ENCODE measurements at places on chromosomes 5 and 9.
A peak's percentile ranks its signal among the peaks of the same experiment; 100 is the strongest.

DNA sequence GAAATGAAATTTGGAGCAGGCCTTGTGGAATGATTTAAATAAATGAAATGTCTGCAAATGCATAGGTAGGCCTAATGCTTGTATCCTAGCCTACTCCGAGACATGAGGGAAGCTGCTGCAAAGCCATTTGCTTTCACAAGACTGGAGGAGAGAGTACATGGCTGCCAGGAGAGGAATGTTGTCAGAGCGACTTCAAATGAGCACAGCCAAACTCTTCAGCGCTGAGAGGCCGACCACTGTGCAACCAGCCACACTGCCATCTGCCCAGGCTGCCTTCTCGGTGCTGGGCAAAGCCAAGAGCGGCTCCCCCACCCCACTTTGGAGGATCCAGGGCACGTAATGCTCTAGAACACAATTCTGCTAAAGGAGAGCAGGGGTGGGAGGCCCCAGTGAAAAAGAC is 122.6 kb downstream of the RASEF start:
- DNase-seq, result no peak

DNA sequence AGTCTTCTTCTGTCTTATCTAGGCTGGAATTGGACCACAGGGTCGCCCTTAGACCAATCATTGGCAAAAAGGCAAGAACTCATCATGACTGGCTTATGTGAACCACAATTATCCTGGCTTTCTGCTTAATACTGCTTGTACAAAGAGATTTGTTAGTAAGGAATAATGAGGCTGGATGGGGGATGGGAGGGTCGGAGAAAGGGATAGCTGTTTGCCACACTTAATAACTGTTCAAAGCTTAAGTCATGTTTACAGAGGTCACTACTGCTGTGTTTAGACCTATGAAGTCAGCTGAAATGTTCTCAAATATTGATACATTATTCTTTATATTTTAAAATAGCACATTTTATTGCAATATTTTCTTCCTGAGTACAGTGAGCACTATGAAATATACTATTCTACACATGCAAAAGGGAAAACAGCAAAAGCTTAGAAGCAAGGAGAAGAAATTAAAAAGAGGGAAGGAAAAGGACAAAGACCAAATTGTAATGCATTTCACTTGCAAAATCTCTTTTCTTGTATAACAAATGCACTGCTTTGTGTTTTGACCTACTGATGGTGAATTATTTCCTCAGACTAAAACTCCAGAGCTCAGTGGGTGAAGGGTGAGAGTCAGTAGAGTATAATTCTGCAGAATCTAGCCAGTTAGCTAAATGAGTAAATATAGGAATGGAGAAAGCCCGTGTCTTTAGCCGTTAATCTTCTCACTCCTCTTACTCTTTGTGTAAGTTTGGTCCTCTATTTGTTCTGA is 404.9 kb upstream of the ZNF608 start:
- no peak for DNase-seq

DNA sequence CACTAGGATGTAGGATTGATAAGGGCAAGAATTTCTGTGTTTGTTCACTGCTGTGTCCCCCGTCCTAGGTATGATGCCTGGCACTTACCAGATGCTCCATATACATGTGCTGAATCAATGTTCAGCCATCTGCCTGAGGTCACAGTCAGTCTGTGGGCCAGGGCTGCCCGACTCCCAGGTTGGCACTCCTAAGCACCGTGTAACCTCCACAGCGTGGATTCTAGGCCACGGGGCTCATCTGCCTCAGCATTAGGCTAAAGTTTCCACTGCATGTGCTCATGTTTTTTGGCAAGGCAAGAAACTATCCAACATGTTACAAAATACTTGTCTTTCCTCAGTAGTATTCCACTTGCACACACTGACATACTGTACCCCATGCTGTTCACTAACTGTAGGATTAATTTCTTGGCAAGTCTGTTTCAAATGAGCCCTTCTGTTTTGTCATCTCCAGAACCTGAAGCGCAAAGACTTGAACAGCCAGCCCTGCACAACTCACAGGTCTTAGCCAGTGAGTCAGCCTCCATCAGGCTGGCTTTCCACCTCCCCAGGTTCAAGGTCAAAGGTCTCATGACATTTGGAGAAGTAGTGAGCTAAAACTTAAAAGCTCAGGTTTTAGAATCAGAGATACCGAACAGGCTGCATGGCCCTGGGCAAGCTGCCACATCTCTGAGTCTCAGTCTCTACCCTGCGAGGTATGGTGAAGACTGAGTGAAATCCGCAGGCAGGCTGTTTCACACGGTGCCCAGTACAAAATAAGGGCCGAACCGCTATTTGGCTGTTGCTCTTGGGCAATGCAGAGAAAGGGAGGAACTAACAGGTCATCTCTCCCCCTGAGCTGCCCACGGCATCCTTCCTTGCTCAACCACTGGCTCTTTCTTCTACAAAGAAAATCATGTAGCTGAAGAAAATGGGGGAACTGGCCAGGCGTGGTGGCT is 7.2 kb downstream of the TOR1A start:
- DNase-seq, result no peak

DNA sequence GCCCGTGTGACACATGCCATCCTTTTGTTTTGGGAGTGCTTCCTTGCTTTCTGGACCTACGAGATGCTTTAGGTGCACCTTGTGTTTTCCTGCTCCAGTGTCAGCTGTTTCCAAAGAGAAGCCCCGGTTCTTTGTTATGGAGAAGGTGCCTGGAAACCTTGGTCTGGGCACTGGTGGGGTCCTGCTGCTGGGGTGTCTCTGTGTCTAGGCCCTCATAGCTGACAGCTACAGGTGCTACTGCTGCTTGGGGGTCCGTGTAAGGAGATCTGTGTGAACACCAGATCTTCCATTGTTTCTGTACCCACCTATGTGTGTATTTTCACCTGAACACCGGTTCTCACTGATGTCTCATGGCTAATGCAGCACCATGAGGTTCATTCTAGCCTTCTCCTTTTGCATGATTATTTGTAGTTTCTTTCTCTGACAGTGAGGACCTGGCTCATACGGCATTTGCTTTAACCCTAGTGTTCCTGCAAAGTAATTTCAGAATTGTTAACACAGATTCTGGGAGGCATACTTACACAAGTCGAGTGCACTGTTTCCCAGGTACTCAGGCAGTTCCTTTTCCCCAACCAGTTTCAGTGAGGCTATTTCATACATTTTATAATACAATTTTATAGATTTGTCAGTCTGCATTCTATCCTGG is 13.2 kb upstream of the FAM120AOS start:
- DNase-seq, result no peak

DNA sequence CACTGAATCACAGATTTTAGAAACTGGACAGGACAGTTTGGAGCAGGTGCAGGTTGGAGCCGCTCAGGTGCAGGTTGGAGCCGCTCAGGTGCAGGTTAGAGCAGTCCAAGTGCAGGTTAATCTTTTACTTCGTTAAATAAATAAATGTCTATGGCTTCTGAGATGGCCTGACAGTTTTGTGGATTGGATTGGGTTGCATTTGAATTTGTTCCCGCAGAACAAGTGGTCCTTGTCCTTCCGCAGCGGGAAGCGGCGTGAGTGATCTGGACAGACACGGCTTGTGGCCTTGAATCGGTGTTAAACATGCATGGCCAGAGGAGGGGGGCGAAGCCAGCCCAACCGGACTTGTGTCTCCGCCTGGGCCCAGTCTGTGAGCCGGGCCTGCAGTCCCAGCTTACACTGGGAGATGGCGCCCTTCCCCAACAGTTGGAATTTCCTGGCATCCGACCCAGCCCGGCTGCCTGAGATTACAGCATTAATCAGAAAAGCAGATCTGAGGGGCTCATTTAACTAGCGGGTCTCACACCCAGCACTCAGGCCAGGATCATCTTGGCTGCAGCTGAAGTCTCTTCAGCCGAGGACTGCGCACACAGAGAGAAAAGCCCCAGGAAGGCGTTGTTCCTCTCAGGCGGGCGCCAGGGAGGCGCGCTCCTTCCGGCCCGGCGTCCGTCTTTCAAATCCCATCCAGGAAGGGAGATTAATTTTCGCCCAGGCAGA is 1.5 kb upstream of the OLFM1 start:
- peak; percentile 5 for DNase-seq

DNA sequence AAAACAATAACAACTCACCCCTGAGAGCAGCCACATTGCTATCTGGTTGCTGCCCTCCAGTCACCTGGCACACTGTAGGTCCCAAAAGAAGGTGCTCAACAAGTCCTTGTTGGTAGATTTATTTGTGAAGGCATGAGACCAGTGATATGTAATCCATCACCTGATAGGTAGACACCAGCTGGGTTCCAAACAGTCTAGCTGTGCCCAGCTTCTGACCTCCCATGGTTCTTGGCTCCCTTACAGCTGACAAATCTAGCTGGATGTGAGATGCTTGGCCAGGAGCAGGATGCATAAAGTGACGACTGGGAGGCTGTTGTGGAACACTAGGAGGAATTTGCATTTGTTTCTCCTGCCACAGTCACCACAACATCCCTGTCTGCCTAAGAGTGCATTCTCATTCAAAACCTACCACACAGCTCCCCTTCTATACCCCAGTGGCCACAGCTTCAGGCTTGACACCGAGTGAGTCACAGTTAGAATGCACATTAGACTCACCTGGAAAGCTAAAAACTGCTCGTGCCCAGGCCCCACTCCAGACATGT is 7.8 kb upstream of the VLDLR start:
- DNase-seq, result no peak

- DNase-seq, result no peak
Measured at GRCh38 chr5:178476972-178477754, 113.0 kb downstream of the COL23A1 start.

GRCh38 chr5:126309860-126310259 is 113.3 kb upstream of the GRAMD2B start:
- DNase-seq, result no peak

DNA sequence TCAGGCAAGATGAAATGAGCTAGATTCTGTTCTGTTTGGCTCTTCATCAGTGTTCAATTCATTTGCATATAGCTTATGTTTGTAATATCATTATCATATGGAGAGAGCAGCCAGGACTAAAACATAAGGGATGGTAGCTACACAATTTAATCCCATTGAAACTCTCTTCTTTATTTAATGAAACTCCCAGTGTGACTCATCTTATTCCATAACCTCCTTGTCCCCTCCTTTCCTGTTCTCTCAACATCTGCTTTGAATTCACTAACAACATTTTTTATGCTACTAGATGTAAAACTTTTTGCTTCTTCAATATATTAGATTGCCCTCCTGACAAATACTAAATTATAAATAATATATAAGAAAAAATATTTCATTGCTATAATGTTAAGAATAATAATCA is 1823.4 kb downstream of the MAT2B start:
- no peak for DNase-seq

DNA sequence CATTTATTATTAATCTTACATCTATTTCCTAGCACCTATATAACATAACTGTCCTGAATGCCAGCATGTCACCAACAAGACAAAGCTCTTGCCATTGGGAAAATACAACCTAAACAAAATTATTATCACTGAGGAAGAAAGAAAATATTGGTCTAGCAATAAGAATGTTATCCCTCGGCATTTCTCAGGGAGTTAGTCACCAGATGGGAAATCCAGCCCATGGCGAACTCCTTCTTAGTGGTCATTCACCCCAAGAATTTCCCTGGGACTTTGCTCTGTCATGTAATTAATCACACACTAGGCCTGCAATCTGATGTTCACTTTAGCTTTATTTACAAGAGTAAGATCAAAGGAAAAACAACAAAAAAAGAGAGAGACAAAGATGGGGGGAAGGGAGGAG is 56.1 kb upstream of the TAS2R1 start:
- no peak for DNase-seq

DNA sequence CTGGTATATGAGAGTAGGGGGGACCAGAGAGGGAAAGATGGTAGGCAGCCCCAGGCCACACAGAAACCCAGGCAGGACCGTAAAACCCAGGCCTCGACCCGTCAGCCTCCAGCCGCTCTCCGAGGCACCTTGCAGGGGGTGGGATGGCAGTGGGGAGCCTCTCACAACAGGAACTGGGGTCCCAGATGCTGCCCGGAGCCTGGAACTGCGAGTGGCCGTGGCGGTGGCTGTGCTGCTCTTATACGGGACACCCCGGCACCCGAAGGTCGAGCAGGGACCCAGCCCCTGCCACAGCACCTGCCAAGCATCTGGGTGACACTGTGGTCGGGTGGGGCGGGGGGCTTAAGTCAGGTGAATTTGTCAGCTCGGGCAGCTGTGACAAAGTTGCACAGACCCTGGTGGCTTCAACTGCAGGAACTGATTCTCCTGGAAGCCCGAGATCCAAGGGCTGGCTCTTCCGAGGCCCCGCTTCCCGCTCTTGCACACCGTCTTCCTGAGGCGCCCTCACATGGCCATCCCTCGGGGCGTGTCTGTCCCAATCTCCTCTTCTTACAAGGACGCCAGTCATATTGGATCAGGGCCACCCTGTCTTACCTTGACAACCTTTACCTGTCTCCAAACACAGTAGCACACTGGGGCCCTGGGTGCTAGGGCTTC is 47.6 kb upstream of the EGFL7 start:
- no peak for DNase-seq

DNA sequence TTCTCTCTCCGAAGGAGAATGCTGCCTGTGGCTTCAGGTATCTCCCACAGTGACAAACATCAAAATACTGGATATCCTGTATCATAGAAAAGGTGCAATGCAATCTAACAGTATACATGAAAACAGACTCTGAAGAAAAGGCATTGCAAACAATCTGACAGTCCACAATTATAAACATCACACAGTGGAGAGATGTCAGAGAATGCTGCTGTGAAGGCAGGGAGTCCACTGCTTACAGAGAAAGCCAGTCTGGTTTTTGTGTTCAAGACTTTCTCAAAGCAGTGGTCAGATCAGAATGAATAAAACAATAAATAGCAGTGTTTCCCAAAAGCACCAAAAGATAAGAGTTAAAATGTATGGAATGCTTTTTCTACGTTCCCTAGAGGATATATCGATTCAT is 28.7 kb downstream of the TTC23L start:
- DNase-seq, result no peak

GRCh38 chr9:98609646-98610045 is 99.1 kb downstream of the GABBR2 start:
- DNase-seq, result no peak

DNA sequence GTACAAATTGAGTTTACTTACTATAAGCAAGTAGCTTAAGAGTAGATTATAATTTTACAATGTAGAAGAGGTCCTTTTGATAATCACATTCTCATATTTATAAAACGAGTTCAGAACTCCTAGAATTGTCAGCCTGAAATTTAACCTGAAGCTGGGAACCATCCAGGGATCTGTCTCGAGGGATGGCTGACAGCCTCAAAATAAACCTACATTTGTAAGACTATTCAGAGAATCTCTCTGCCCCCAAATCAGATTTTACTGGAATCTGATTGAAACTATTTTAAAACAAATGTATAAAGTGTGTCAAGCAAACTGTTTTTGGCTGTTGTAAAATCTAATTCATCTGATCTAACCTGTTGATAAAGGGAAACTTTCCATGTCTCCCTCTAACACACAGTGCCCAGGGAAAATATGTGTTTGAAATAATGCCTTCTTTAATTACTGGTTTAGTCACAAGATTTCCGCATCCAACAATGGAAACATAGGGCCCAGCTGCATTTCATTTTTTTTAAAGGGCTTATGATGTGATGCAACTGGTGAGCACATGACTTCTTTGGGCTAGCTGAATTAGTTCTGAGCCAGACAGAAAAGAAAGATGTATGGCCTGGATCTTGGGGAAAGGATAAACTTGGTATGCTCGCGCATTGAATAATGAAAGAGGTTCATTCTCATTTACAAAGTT is 30.3 kb downstream of the SLC25A46 start:
- no peak for DNase-seq

- no peak for DNase-seq
Measured at GRCh38 chr9:137685035-137685740, 66.4 kb downstream of the EHMT1 start.

GRCh38 chr9:69750085-69750484 is 9.7 kb downstream of the PTAR1 start:
- no peak for DNase-seq

- DNase-seq, result no peak
Measured at GRCh38 chr5:32390819-32391591, 53.5 kb downstream of the ZFR start.

- DNase-seq, result no peak
Measured at GRCh38 chr5:124365361-124365801, 381.1 kb downstream of the ZNF608 start.

Data from stimulated activated CD4-positive, alpha-beta T cell treated with anti-CD3 and anti-CD28 coated beads, TNF-alpha, amount 100 ng/mL, for 24 hours (primary cell).